Upper lobe of left lung (tissue), 6 donors: ENCODE measurements at places on chromosomes 1 and 21. TPM values are rescaled to one million over a fixed set of nuclear protein-coding genes. Genes with fewer than 3 reads are reported as not detected.
A peak's percentile ranks its signal among the peaks of the same experiment; 100 is the strongest.

GRCh38 chr1:180923021-180923841 is 10.5 kb downstream of the KIAA1614 start:
- no peak for DNase-seq

- peak; percentile 14 for DNase-seq
Observed at GRCh38 chr1:2787163-2787911, 14.2 kb downstream of the TTC34 start.

- DNase-seq = no peak
Observed at GRCh38 chr1:179038528-179039281, 13.0 kb downstream of the FAM20B start.

GRCh38 chr21:42413500-42413899 is 9.8 kb downstream of the UBASH3A start:
- no peak for DNase-seq

DNA sequence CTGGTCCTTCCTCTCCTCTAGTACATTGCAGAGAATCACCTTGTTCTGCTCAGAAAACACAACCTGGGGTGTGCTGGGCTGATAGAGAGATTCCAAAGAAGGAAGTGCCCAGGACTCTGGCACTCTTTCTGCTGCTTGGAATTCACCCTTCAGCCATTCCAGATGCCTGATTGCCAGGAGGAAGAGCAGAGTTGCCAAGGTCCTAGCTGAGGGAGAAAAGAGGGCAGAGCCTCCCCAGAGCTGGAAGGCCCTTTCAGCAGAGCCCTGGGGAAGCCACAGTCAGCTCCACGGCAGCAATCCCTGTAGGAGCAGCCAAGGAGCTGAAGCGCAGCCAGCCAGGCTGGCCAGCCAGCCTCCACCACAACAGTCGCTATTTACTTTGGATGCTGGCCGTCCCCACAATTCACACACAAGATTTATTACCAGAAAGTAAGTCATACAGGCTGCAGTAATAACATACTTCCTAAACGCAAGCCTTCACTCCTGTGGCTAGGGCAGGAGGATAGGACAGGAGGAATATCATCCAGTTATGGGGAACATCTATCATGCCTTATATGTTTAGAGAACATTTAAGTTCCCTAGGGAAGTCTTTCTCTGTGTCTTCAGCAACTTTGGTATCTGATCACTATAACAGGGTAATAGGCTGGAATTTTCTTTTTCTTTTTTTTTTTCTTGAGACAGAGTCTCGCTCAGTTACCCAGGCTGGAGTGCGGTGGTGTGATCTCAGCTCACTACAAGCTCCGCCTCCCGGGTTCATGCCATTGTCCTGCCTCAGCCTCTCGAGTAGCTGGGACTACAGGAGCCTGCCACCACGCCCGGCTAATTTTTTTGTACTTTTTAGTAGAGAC is 36.6 kb upstream of the SLC44A3 start:
- DNase-seq = peak; percentile 86

- DNase-seq = no peak
Observed at GRCh38 chr1:233448109-233448689, 120.7 kb downstream of the MAP3K21 start.

NMNAT2 gene
- total RNA-seq = not detected

GBP7 gene
- 0.34 TPM for total RNA-seq

PLXNA2 gene
- total RNA-seq = 150 TPM

URB1 gene
- 13.8 TPM for total RNA-seq

NES gene
- total RNA-seq = 25.9 TPM

OLFML2B gene
- total RNA-seq = 51.3 TPM

LRRC3 gene
- 7.2 TPM for total RNA-seq

TSPEAR gene
- total RNA-seq = not detected
